ENCODE measurements at places on chromosomes 16 and 17. TPM values are rescaled to one million over a fixed set of nuclear protein-coding genes. Genes with fewer than 3 reads are reported as not detected.

- DNase-seq = peak; percentile 62
Observed at GRCh38 chr16:81531419-81531821, 86.8 kb downstream of the CMIP start.

KRTAP4-7 gene
- not detected for total RNA-seq

DNA sequence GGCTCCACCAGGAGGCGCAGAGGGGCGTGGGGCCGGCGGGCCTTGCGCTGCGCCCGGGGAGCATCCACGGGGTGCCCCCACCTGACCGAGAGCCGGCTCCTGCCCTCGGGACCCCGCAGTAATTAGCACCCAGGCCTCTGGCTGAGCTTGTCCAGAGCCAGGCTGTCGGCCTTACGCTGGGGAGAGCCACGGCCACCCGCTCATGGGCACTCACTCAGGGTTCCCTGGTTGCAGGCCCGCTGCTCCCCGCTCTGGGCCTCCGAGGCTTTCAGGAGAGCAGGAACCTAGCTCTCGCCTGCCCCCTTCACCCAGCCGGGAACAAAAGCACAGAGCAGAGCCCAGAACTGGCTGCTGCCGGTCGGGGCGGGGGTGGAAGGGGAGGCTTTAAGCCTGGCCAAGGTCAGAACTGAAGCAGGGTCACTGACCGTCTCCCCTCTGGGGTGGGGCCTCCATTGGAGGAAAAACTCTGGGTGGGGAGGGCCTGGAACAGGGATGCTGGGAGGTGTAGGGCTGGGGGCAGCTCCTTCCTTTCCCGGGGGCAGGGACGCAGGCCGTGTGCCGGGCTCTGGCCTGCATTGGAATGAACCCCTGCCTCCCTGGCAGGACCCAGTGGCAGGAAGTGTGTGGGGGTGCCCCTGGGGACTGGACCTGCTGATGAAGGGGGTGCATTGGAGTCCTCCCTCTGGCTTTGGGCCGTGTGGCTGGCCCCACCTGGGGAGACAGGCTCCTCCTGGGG is 12.3 kb downstream of the GLIS2 start:
- DNase-seq = peak; percentile 92

DNA sequence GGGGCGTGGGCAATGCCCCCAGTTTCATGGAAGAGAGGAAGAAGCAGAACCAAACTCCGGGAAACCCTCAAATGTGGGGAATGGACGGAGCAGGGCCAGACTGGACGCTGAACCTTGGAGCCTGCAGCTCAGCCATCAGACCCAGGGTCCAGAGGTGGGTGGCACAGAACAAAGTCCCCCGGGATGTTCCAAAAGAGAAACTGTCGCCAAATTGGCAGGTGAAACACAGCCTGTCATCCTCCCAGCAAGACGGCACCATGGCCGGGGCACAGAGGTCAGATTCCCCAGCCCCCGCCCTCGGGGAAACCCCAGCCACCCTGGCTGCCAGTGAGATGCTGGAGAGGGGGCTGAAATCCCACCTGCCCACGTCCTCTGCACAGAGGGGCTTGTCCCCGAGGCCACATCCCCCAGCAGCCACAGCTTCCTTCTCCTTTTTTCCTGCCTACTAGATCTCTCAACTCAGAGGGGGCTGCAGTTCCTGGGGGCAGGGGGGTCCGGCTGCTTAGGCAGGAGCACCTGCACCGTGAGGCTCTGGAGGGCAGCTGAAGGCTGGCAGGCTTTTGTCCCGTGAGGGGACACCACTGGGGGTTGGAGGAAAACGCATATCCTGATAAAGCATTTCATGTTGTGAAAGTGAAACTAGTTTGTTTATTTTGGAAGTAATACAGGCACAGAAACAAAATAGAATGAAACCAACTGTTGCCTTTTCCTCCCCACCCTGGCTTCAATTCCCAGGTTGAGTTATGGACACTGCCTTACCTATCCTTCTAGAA is 1.2 kb upstream of the SECTM1 start:
- DNase-seq = no peak

CD2BP2 gene
- total RNA-seq = 47.9 TPM

MEOX1 gene
- total RNA-seq = 7.7 TPM

DNA sequence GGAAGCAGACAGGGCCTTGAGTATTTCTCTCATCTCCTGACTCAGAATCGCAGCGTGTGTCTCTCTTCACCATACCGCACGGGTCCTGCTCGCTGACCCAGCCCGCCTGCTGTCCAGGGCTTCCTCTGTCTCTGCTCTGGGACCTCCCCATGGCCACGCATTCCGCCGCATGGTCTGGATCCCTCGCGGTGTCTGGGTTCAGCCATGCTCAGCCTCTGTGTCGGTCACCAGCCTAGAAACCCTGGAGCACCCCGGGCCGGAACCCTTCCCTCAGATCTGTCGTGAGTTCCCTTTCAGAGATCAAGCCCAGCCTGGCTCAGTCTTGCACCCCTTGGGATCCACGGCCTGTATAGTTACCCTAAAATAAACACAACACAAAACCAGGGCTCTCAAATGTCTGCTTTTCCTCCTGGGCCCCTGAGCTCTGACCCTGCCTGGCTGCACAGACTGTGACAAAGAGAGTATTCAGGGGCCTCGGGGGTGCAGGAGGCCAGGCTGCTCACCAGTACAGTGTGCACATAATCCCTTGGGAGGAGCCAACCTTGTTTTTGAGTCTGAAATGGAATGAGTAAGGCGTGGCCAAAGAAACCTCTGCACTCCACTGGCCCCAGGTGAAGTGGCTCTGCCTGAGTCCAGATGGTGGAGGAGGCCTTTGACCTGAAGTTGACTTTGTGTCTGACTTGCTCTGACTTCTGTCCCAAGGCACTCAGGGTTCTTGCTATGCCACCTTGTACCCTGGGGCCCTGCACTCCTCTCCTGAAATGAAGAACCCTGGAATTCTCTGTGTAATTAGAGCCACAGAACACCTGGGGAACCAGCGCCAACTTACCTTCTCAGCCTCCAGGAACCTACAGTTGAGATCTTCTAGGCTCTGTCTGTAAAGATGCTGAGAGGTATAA is 5.8 kb upstream of the SPIRE2 start:
- DNase-seq = no peak

- DNase-seq = no peak
Observed at GRCh38 chr17:68053231-68054013, 17.9 kb downstream of the KPNA2 start.

- DNase-seq = no peak
Observed at GRCh38 chr17:81154961-81155360, 10.3 kb upstream of the PVALEF start.

DNA sequence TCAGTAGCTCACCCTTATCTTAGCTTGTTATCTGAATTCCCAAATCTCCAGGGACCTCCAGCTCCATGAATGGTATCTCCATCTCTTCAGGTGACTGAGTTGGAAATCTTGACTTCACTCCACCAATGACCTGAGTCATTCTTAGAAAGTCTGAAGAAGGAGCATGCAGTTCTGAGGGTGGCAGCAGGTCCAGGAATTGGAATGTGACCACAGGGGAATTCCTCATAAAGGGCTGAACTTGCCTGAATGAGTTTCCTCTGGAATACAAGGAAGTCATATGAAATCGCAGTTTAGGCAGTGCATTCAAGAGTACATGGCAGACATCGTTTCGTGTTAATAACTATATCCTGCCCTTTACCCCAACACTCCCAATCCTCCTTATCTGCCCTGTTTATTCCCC is 12.5 kb upstream of the PYY start:
- no peak for DNase-seq

GRCh38 chr16:85366031-85366763 is 246.9 kb upstream of the GSE1 start:
- no peak for DNase-seq

NLRP1 gene
- total RNA-seq = 19.6 TPM

MAP1LC3B gene
- 51.2 TPM for total RNA-seq

GRCh38 chr16:50467943-50468748 is 80.0 kb upstream of the NKD1 start:
- DNase-seq = peak; percentile 78

- DNase-seq = peak; percentile 65
Observed at GRCh38 chr16:67252609-67253497, 4.1 kb downstream of the SLC9A5 start.

- DNase-seq = no peak
Observed at GRCh38 chr16:3458278-3458851, 14.9 kb downstream of the NAA60 start.

DNA sequence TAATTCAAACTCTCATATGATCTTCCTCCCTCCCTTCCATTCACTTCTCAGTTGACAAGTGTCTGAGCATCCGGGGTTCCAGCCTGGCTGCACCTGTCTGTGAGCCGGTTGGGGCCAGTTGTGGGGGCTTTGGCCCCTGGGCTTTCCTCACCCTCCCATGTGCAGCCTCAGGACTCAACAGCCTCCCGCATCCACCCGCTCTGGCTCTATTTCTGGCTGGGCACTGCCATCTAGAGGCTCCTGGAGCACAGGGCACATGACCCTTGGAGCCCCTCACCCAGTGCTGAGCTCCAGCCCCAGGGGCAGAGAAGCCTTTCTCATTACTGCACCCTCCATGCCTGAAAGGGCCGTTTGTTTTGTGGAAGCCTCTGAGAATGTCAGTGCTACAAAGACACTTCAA is 43.3 kb downstream of the HAPSTR1 start:
- DNase-seq = peak; percentile 82

SCARF1 gene
- 13.9 TPM for total RNA-seq

GRCh38 chr16:83802135-83802534 is 5.6 kb upstream of the HSBP1 start:
- DNase-seq = no peak

- DNase-seq = no peak
Observed at GRCh38 chr16:87569601-87570571, 32.4 kb upstream of the JPH3 start.

GRCh38 chr16:55292491-55292890 is 31.5 kb upstream of the IRX6 start:
- DNase-seq = no peak

DNA sequence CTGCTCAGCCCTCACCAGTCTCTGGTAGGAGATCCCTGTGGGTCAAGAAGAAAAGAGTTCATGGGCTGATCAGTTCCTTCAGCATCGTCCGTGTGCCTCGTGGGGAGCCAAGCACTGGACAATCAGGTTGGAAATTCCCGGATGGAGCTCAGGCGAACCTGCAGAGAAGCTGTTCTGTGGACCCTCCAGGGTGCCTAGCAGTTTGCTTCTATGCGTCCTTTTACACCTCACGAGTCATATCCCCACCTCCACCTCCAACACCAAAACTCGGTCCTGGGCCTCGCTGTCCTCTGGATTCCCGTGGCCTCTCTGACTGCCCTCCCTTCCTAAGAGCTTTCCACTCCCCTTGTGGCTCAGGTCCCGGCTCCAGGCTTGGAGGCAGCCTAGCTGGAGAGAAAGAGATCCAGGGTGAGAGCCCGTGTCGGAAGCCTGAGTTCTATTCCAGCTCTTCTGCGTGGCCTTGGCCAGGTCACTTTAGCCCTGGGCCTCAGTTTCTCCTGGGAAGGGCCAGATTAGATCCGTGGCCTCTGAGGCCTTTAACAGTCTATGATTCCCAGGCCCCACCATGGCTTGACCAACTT is 26.2 kb upstream of the PIK3R6 start:
- DNase-seq = no peak

LDAF1 gene
- total RNA-seq = 39.8 TPM

ATP1B2 gene
- total RNA-seq = 2.2 TPM

DNA sequence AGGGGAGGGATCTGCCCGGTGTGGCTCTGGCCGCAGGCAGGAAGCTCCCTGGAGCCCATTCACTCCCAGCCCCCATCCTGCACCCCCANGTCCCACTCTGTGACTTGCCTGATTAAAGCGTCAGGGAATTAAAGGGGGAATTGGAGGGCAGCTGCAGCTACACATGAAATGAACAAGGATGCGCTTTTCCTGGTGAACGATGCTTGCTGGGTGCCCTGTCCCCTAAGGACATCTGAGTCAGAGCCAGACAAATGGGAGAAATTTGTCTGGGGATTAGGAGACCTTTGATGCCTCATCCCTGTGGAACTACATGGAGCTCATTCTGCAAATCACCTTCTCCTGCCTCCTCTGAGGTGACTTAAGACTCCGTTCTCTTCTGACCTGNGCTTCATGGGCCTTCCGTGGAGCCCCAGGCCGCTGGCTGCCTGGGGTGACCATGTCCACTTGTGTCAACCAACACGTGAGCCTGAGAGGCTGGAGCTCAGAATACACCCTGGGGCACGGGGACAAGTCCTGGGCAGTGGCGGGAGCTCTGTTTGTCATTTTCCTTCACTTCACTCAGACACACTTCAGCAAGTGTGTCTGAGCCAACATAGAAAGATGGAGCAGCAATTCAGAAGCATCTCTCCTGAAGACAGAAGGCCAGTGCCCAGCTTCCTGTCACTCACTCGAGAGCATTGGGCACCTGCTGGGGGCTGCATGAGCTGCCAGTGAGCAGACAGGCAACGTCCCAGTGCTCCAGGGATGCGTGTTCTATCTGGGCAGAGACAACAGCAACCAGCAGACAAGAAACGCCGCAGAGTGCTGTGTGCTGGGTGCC is 54.1 kb downstream of the METRNL start:
- DNase-seq = peak; percentile 51

GRCh38 chr16:28834873-28835863 is 11.0 kb downstream of the TUFM start:
- DNase-seq = no peak

GRCh38 chr16:86752582-86753175 is 174.3 kb downstream of the FOXL1 start:
- DNase-seq = peak; percentile 77

SLC38A8 gene
- total RNA-seq = not detected

GRCh38 chr17:49850218-49850610 is 2.3 kb upstream of the TAC4 start:
- DNase-seq = no peak
